Left cardiac atrium (tissue), 4 donors: ENCODE measurements at places on chromosomes 7 and 10.

- DNase-seq, result no peak
Observed at GRCh38 chr10:12844811-12845483, 156.6 kb downstream of the CCDC3 start.

DNA sequence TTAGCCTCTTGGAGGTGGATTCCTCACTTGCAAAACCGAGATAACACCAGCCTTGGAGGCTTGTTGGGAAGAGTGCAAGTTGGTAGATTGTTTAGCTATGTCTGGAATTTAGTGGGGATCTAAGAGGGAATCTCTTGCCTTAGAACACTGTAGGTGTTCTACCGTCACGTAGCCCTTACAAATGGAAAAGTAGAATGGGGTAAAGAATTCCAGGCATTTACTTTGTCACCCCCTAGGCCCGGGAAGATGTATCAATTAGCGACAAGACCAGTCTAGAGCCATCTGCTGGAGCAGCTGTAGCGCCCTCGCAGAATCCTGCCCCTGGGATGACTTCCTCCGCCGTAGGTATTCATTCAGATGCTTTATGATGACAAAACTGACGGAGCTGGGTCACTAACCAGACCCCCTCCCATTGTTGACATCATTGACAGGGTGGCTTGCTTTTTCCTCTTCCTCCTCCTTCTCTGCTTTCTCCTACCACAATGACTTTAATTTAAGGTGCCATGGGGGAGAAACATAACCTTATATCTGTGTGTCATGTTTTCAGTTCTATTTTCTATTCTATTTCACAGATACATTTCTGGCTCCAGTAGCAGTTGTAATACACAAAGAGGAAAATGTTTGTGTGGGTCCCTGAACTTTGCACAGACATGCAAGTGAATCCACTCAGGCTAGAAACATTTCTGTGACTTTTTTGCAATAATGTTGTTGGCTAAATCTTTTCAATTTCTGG is 262.6 kb upstream of the LYZL1 start:
- no peak for DNase-seq

GRCh38 chr7:137269240-137269639 is 74.3 kb downstream of the PTN start:
- no peak for DNase-seq

- DNase-seq, result no peak
Observed at GRCh38 chr10:4568731-4569130, 257.3 kb upstream of the AKR1E2 start.

DNA sequence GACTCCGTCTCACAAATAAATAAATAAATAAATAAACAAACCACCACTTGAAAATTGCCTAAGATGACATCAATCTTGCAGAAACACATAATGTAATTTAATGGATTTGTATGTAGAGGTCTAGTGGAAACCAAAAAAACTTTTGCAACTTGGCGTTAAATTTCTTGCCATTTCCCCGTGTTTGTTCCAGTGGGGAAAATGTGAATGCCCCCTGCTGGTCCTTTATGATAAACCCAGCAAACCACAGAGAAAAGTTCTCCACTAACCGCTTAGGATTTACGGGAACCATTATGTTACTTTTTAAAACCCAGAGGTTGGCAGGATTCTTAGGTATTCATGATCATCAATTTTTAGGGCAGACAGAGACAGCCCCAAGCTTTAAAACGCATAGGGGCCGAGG is 32.5 kb downstream of the LAMB4 start:
- DNase-seq, result no peak
